Natural killer cell (primary cell): ENCODE measurements at places on chromosomes 5 and 9. TPM values are rescaled to one million over a fixed set of nuclear protein-coding genes. Genes with fewer than 3 reads are reported as not detected.

The SLC6A3 gene
- not detected for total RNA-seq

GRCh38 chr9:37096628-37097027, 23.7 kb upstream of the ZCCHC7 start:
- DNase-seq = no peak

GRCh38 chr9:4106760-4107143, 193.1 kb downstream of the GLIS3 start:
- no peak for DNase-seq

- no peak for DNase-seq
These were observed 127.0 kb downstream of the NNT start for GRCh38 chr5:43729846-43730478.

GRCh38 chr5:95448789-95449188, 57.6 kb downstream of the FAM81B start:
- DNase-seq = no peak

GRCh38 chr9:129383019-129383560, 205.0 kb upstream of the IER5L start:
- DNase-seq = no peak

GRCh38 chr9:4718911-4719310, 22.1 kb downstream of the AK3 start:
- DNase-seq = no peak

DNA sequence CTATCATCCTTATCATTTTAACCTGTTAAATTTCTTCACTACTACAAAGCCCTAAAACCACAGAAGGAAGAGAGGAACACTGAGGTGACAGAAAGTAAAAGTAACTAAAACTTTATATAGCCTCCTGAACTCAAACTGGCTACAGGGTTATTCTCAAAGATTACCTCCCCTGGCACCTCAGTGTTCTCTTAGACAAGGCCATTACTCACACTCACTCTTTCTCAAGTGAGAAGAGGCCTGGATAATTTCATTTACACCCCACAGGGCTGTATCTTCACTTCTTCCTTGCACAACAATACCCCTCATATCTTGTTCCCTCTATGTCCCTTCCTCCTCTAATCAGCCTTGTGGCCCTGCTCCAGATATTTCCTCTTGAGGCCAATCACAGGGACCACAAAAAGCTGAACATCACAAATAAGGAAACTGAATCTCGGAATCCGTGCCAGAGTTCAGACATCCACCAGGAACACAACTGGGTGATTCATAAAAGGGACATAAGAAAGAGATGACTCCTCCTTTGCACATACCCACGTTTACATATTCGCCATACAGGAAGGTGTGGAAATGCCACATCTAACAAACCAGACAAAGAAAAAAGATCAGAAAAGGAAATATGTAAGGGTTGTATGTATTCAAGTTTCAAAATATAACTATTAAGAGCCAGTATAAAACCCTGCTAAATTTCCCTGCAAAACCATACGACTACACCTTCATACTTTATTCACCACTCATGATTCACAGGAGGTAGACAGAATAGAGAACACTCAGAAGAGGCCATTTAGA, 1.7 kb upstream of the KLHL3 start:
- no peak for DNase-seq

- no peak for DNase-seq
These were observed 466.3 kb downstream of the GADD45G start for GRCh38 chr9:90070931-90071660.

DNA sequence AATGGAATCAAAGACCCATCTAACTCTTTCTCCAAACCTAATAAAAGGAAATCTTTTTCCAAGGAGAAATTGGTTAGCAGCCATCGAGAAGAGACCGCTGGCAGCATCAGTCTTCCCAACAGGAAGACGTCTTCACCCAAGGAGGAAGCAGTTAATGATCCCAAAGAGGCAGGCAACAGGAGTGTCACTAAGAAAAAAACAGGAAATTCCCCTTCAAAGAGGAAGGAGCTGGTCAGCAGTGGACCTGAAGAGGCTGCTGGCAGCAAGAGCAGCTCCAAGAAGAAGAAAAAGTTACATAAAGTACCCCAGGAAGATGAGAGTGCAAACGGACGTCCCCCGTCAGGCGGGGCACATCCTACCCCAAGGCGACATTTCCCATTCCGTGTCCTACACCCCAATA, 143.7 kb downstream of the ELAVL2 start:
- no peak for DNase-seq

DNA sequence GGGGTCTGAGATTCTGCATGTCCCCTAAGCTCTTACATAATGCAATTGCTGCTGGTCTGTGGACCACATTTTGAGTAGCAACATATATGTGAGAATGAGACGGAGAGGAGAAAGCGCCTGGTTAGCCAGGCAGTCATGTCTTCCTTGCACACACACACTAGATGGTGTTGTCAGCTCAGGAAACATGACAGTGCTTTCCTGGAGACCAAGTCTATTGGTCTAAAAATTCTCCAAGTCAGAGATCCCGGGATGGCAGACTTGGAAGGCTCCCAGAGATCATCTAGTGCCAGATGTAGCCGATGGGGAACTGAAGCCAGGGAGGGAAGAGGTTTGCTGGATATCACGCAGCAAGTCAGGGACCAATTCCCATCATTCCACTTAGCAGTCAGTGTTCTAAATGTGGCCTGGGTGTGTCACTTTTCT, 53.4 kb downstream of the GALNT12 start:
- DNase-seq = no peak

DNA sequence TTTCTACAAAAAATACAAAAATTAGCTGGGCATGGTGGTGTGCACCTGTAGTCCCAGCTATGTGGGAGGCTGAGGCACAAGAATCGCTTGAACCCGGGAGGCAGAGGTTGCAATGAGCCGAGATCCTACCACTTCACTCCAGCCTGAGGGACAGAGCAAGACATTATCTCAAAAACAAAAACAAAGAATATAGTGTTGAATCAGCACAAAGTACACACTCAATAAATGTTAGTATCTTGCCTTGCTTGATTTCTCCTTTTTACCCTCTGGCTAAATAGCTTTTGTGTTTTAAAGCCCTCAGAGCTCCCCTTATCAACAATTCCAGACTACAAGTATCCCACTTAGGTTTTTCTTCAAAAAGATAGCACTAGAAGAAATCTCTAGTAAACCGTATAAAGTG, 37.5 kb upstream of the CCNG1 start:
- no peak for DNase-seq

DNA sequence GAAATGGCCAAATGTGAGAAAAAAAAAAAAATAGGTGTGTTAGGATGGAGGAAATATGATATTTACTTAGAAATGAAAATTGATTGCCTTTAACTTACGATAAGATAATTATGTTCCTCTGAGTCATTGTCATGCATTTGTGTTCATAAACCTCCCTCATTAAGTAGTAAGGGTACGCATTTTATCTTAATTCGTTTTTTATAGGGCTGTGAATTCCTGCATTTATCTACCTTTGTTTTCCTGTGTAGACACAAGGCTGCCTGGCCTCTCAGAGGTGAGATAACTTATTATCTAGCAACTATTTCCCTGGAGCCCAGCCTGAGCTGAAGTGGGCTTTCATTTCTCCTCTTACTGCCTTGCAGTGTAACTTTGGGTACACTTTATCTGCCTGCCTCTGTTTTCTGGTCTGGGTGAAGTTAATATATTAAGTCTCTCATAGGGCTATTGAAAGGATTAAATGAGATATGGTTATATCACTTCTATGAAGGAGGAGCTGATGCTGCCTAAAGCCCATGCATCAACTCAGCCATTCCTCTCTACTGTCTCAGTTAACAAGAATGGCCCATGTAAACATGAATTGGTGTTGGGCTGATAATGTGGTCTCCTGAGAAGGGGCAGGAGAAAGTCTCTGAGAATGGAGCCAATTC, 103.8 kb upstream of the KLF4 start:
- no peak for DNase-seq

GRCh38 chr9:113138760-113139159, 12.0 kb upstream of the SLC31A2 start:
- DNase-seq = no peak
